ENCODE measurements at places on chromosomes 16 and 17. TPM values are rescaled to one million over a fixed set of nuclear protein-coding genes. Genes with fewer than 3 reads are reported as not detected.

- no peak overlapping the region for H3K27ac ChIP-seq
- no peak for DNase-seq
- H3K27me3 ChIP-seq, result no peaks in the 10 kb centered on the region
- peaks cover 8% of the 10 kb centered on the region for H3K4me1 ChIP-seq
These were observed 2.0 kb upstream of the GLIS2 start for GRCh38 chr16:4313563-4314531.

DNA sequence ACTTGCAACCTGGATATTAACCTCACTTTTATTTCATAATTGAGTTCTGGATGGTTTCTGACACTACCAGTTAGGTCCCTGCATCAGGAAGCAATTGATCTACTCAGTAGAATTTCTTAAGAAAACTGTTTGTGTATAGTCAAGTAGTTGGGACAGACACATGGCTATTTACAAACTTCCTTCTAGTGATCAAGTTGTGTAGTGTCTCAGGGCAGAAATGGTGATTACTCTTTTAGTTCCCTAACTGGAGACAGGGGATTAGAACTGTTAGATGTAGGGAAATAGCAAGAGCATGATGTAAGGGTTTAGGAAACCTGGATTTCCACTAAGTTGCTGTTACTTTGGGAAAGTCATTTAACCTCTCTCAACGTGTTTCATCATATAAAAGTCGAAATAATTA lies 30.4 kb downstream of the TMEM100 start:
- H3K27ac ChIP-seq, result no peak overlapping the region
- H3K36me3 ChIP-seq, result no peaks in the 10 kb centered on the region
- H3K4me3 ChIP-seq, result no peak overlapping the region
- H3K4me1 ChIP-seq, result peaks cover 35% of the 10 kb centered on the region

DNA sequence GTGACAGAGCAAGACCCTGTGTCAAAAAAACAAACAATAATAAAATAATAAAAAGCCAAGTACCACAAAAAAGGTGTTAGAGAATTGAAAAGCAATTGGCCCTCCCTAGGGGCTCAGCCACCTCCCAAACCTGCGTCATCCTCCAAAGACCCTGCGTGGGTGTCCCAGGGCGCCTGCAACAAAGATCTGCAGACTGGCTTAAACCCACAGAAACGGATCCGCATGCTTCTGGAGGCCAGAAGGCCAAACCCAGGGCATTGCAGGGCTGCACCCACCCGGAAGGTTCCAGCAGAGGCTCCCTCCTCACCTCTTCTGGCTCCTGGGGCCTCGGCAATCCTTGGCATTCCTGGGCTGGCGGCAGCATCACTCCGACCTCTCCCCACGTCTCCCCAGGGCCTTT lies 1.5 kb downstream of the ENPP7 start:
- no peak for DNase-seq
- no peaks in the 10 kb centered on the region for H3K4me1 ChIP-seq
- peaks cover 13% of the 10 kb centered on the region for H3K27me3 ChIP-seq
- no peak overlapping the region for H3K4me3 ChIP-seq

GRCh38 chr16:48280546-48280945 lies 33.2 kb upstream of the ABCC11 start:
- peaks cover 24% of the 10 kb centered on the region for H3K36me3 ChIP-seq
- H3K4me3 ChIP-seq, result no peak overlapping the region
- H3K4me1 ChIP-seq, result no peaks in the 10 kb centered on the region
- DNase-seq, result no peak
- no peaks in the 10 kb centered on the region for H3K27me3 ChIP-seq

GRCh38 chr16:50856991-50857390 lies 115.1 kb downstream of the CYLD start:
- no peak overlapping the region for H3K4me3 ChIP-seq
- no peak for DNase-seq
- H3K27ac ChIP-seq, result no peak overlapping the region

- no peak overlapping the region for H3K27ac ChIP-seq
- H3K27me3 ChIP-seq, result no peaks in the 10 kb centered on the region
- H3K4me1 ChIP-seq, result no peaks in the 10 kb centered on the region
- no peak for DNase-seq
- no peaks in the 10 kb centered on the region for H3K36me3 ChIP-seq
- no peak overlapping the region for H3K4me3 ChIP-seq
These were observed 15.8 kb downstream of the TEKT1 start for GRCh38 chr17:6815775-6816174.

DNA sequence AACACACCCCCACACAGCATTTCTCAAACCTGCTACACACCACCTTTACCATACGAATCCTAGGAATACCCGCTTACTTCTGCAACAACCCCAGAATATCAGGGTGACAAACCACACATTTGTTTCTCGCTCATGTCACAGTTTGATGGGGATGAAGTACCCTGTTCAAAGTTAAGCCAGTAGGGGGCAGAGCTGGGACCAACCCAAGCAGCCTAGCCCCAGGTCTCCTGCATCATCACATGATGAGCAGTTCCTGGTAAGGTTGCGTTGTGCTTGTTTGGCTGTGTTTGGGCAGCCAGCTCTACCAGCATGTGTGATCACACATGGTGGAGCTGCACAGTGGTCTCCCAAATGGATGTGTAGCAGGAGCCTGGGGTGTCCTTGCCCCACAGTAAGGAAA lies 103.6 kb upstream of the C16orf82 start:
- H3K4me1 ChIP-seq, result no peaks in the 10 kb centered on the region
- H3K27ac ChIP-seq, result no peak overlapping the region
- H3K27me3 ChIP-seq, result no peaks in the 10 kb centered on the region
- no peak for DNase-seq
- H3K36me3 ChIP-seq, result no peaks in the 10 kb centered on the region
- no peak overlapping the region for H3K4me3 ChIP-seq

DNA sequence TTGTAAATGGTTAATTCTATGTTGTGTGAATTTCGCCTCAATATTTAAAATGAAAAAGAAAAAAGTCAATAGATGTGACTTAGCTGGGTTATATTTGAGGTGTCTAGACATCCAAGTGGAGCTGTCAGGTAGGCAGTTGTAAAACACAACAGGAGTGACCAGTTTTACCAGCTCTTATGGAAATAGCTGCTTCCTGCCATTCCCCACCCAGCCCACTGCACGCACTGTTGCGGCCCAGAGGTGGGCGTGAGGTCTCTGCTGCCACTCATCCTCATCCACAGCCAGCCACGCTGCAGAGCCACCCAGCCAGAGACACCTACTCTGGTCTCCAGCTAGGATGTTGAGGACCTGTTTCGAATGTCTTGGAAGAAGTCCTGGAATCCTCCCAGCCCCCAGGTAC lies 3.4 kb upstream of the CARD14 start:
- peaks cover 6% of the 10 kb centered on the region for H3K27me3 ChIP-seq
- H3K27ac ChIP-seq, result no peak overlapping the region
- H3K4me1 ChIP-seq, result peaks cover 5% of the 10 kb centered on the region
- no peaks in the 10 kb centered on the region for H3K36me3 ChIP-seq

GRCh38 chr17:2792366-2793169 lies 3.7 kb upstream of the RAP1GAP2 start:
- H3K4me3 ChIP-seq, result no peak overlapping the region
- no peak overlapping the region for H3K27ac ChIP-seq
- H3K4me1 ChIP-seq, result no peaks in the 10 kb centered on the region
- DNase-seq, result no peak

GRCh38 chr16:88569614-88569984 lies 604 bp upstream of the ZC3H18 start:
- H3K27me3 ChIP-seq, result no peaks in the 10 kb centered on the region
- peaks cover 5% of the 10 kb centered on the region for H3K36me3 ChIP-seq
- DNase-seq, result no peak
- peaks cover 3% of the 10 kb centered on the region for H3K4me1 ChIP-seq
- H3K27ac ChIP-seq, result no peak overlapping the region
- peak overlapping the region; percentile 79 for H3K4me3 ChIP-seq

- no peak within 1 kb of the TSS for H3K27ac ChIP-seq
- peaks cover 5% of the 10 kb centered on the region for H3K27me3 ChIP-seq
- H3K4me3 ChIP-seq, result no peak within 1 kb of the TSS
- no peaks in the 10 kb centered on the region for H3K36me3 ChIP-seq
- no peak for DNase-seq
- no peaks in the 10 kb centered on the region for H3K4me1 ChIP-seq
These were observed at the start of gene TSPOAP1 for GRCh38 chr17:58328195-58329034. Gene TSPOAP1 (minus strand): TSS chr17:58328795. CDS start chr17:58327920, 875 bp downstream.

DNA sequence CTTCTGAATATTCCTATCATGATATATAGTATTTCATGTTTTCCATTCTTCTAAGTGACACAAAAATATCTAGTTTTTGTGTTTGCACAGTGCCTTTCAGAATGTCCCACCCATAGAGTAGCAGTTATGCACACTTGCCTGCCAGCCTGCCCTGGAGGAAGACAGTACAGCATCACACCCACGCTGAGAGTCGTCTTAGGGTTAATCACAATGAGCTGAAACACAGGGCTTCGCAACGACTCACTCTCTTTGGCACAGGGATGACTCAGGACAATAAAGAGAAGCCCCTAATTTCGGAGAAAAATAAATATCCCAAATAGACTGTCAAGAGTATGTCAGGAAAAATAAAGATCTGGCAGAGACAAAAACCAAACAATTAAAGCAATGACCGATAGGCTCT lies 11.6 kb upstream of the NDUFAB1 start:
- no peaks in the 10 kb centered on the region for H3K4me1 ChIP-seq
- no peaks in the 10 kb centered on the region for H3K27me3 ChIP-seq
- H3K4me3 ChIP-seq, result no peak overlapping the region
- no peak for DNase-seq
- peaks cover 11% of the 10 kb centered on the region for H3K36me3 ChIP-seq
- H3K27ac ChIP-seq, result no peak overlapping the region

DNA sequence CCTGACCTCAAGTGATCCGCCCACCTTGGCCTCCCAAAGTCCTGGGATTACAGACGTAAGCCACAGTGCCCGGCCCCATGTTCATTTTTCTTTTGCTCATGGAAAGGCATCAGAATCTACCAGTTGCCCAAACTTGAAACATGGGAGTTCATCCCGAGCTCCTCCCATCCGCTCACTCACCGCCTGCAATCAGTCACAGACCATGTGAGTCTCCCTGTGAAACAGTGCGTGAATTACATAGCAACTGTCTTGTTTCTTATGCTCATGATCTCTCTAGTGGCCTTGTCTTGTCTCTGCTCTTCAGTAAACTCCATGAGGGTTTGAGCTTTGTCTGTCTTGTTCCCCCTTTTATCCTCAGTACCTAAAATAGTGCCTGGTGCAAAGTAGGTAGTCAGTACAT lies 52.1 kb upstream of the TNRC6A start:
- no peaks in the 10 kb centered on the region for H3K4me1 ChIP-seq
- no peaks in the 10 kb centered on the region for H3K36me3 ChIP-seq
- no peak overlapping the region for H3K4me3 ChIP-seq
- H3K27ac ChIP-seq, result no peak overlapping the region
- no peak for DNase-seq

- peak overlapping the region; percentile 50 for H3K4me3 ChIP-seq
- no peaks in the 10 kb centered on the region for H3K36me3 ChIP-seq
- peak; percentile 82 for DNase-seq
- H3K4me1 ChIP-seq, result peaks cover 2% of the 10 kb centered on the region
- H3K27ac ChIP-seq, result peak overlapping the region; percentile 44
- no peaks in the 10 kb centered on the region for H3K27me3 ChIP-seq
These were observed 94.2 kb downstream of the NTN1 start for GRCh38 chr17:9115214-9116191.

DNA sequence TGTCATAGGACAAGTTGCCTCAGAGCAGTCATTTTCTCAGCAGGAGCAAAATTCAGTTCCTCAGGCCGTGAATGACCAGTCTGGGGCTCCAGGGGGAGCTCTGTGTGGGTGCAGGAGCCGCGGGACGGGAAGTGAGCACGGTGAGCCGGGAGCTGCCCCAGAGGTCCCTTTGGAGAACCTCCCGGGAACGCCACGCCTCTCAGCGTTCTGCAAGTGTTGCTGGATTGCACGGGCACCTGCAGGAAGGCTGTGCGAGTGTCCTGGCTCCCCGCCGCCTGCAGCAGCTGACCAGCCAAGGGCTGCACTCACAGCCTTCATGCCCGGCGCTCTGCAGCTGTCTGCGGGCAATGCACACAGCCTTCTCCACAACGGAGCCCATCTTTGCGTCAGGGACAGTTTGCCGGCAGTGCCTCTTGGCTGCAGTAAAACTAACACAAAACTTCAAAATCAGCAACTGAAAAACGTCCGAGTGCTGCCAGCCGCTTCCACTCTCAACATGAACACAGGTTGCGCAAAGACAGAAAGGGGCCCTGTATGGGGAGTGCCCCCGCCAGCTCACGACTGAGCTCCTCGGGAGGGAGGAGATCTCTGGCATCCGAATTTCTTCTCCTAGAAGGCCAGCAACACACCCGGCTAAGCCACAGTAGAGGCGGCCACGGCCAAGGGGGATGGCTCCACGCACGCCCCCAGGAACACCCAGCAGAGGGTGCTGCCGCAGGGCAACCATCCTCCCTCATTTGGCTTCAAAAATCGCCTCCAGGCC lies 16.0 kb downstream of the NDUFAF8 start:
- H3K27me3 ChIP-seq, result no peaks in the 10 kb centered on the region
- H3K36me3 ChIP-seq, result peaks cover 7% of the 10 kb centered on the region
- DNase-seq, result peak; percentile 99

- H3K4me1 ChIP-seq, result peaks cover 7% of the 10 kb centered on the region
- no peak overlapping the region for H3K27ac ChIP-seq
- DNase-seq, result no peak
- no peak overlapping the region for H3K4me3 ChIP-seq
These were observed 29.3 kb downstream of the KIFC3 start for GRCh38 chr16:57773019-57773418.

- peaks cover 3% of the 10 kb centered on the region for H3K36me3 ChIP-seq
- H3K27me3 ChIP-seq, result no peaks in the 10 kb centered on the region
- no peak overlapping the region for H3K27ac ChIP-seq
These were observed 32.4 kb downstream of the WIPI1 start for GRCh38 chr17:68424861-68425260.

GRCh38 chr16:10178080-10178479 lies 4.1 kb downstream of the GRIN2A start:
- no peaks in the 10 kb centered on the region for H3K27me3 ChIP-seq
- H3K4me1 ChIP-seq, result no peaks in the 10 kb centered on the region

GRCh38 chr16:24995469-24995868 lies 19.7 kb downstream of the ARHGAP17 start:
- H3K27me3 ChIP-seq, result no peaks in the 10 kb centered on the region
- H3K4me3 ChIP-seq, result no peak overlapping the region
- no peak overlapping the region for H3K27ac ChIP-seq
- H3K4me1 ChIP-seq, result peaks cover 5% of the 10 kb centered on the region
- no peak for DNase-seq
- H3K36me3 ChIP-seq, result no peaks in the 10 kb centered on the region

DNA sequence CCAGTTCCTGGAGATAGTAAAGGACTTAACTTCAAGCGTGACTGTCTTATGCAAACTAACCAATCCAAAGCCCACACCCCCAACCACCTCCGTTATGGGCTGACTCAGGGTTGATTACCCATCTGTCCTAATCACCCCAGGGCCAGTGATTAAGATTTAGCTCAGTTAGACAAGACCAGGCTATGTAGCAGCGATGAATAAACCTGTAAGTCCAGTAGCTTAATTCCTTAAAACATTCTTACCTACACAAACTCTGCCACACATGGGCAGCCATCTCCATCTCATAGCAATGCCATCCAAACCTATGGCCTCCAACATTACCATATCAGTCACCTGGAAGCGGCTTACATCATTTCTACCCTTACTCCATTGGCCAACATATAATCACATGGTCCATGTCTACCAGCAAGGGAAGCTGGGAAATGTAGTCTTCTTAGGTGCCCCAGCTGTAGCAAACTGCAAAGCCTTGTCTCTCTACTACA lies 266.7 kb downstream of the SHISA9 start:
- no peaks in the 10 kb centered on the region for H3K27me3 ChIP-seq
- no peaks in the 10 kb centered on the region for H3K4me1 ChIP-seq
- no peaks in the 10 kb centered on the region for H3K36me3 ChIP-seq
- H3K27ac ChIP-seq, result no peak overlapping the region

Gene KRTAP4-5
- total RNA-seq, result not detected

Gene FTO
- total RNA-seq, result 129 TPM

Gene HGS
- 88.6 TPM for total RNA-seq

Gene P2RX1
- total RNA-seq, result not detected

Gene BCL6B
- 0.02 TPM for total RNA-seq

Gene TEKT5
- not detected for total RNA-seq

Gene ZACN
- total RNA-seq, result 0.25 TPM

Gene MYL4
- total RNA-seq, result 61.9 TPM

Measured in SJCRH30 (cell line).